GM13977 (cell line): ENCODE measurements at places on chromosomes 1 and 21.

DNA sequence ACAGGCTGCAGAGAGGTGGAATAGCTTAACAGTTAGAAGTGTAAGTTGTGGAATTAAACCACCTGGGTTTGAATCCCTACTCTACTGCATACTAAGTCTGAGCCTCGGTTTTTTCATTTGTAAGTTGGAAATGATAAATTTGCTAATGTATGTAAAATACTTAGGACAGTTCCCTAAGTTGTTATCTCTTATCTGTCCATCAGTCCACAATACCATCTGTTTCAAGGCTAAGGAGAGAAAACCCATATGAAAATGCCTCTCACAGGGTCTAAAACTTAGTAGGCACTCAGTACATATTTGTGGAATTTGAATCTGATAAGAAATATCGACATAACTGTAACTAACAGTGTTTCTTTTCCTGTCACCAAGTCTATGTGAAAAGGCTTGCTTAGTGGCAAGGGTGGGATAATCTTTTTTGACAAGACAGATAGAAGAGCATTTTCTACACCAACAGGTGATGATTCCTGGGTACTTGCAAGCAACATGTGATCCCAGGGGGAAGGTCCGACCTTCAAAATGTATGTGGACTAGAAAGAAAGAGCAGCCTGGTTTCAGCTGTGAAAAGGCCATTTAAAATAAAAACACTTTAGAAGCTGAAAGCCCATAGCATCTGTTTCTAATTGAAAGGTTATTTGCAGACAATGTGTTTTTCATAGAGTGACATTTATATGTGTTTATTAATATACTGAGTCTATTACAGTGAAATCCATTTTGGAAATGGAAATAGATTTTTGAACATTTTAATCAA is 202.9 kb downstream of the HHAT start:
- no peak for DNase-seq

GRCh38 chr1:236395230-236395946 is 1.3 kb downstream of the EDARADD start:
- DNase-seq, result peak; percentile 82

- DNase-seq, result no peak
These were observed 413.9 kb downstream of the LRRIQ3 start for GRCh38 chr1:73784026-73784425.

GRCh38 chr1:225736437-225737098 is 41.1 kb upstream of the SRP9 start:
- DNase-seq, result no peak

DNA sequence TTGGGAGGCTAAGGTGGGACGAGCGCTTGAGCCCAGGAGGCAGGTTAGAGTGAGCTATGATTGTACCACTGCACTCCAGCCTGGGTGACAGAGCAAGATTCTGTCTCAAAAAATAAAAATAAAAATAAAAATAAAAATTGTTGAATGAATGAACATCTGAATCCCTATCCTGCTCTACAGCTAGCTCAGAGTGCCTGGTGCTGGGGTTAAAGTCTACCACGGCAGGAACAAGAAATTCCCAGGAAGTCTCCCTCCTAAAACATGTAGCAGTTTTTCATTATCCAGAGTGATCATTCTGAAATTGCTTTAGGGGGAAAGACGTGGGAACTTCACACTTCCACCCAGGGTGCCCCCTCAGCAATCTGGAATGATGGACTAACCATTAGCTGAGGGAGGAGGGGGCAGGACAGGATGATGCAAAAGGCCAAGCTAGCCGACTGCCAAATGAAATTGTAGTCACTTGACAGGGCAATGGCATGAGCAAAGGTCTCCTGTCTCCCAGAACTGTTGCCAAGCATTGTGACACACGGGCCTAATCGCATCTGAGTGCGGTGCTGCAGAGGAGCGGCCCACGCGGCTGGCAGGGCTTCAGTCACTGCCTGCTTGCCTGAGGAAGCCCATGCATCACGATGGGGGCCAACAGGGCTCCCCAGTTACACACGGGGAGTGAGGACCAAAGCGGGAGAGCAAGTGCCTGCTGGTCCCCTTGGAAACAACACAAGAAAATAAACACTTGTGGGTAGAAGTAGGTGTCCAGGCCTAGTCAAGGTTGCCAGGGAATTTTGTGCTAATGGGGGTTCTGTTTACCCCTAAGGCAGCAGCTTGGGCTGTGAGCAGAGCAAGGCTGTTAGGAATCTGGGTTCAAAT is 85.7 kb downstream of the NENF start:
- no peak for DNase-seq

- no peak for DNase-seq
These were observed 81.6 kb upstream of the IRF2BP2 start for GRCh38 chr1:234691567-234691966.

DNA sequence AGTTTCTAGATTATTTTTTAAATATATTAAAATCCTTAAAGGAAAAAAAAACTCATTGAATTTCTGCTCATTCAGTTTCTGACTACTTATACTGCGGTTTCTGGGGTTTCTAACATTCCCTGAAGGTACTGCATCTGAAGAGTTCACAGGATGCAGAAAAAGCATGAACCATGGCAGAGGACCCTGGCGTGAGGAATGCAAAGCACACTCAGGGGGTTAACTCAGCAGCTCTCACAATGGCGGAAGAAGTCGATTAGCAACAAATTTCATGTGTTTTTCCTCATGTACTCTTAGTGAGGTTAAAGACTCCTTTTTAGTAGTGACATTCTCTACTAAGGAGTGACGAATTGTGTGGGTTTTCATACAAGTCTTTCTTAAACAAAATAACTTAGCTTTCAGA is 975.6 kb downstream of the NCAM2 start:
- no peak for DNase-seq

DNA sequence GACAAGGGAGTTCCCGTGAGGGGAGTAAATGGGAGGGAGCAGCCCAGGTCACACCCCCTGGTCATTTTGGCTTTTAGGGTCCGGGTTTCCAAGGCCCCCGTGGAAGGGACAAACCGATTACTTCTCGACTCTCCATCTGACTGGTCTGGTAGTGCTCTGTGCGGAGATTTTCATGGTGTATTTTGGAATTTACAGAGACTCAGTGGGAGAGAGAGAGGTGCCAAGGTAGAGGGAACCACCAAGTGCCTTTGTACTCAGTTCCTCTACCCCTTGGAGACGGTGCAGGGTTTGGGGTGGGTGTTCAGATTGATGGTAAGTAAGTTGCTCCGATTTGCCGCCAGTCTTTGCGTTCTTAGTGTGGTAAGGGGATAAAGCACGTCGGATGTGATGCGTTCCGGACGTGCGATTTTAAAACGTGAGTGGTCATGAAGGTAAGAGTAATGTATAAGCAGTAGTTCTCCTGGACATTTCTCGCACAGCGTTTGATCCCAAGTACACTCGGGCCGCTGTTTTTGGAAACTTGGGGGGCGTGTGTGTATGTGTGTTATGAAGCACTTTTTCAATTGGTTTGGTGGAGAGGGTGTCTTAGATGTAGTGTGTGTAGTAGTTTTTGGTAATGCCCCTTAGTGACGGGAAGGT is 682 bp downstream of the SUCO start:
- peak; percentile 9 for DNase-seq

GRCh38 chr1:202063093-202063492 is 52.7 kb downstream of the ELF3 start:
- DNase-seq, result no peak
